ENCODE measurements at places on chromosomes 1 and 21.

DNA sequence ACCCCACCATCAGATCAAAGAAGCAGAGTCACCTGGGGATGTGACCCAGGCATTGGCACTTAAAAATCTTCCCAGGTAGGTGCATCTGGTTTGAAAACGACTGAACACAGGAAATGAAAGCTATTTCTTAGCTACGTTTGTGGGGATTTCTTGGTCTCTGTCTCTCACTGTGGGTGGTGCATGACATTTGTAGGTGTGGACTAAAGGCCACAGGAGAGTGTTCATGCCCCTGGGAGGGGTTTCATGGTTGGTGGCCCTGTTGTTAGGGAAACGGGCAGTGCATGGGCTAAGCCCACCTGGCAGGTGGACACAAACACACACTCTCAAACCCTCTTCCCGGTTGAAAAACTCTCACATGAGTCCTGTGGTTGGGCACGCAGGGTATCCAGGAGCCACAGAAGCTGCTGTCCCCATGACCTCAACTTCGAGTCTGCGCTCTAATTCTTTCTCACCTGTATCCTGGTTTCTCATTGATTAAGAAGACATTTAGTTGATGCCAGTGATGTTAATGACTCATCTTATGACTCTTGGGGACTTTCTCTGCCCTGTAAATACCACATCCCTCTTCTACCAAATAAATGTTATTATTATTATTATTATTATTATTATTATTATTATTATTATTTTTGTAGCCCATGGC lies 119.4 kb downstream of the MRPS6 start:
- DNase-seq = no peak

DNA sequence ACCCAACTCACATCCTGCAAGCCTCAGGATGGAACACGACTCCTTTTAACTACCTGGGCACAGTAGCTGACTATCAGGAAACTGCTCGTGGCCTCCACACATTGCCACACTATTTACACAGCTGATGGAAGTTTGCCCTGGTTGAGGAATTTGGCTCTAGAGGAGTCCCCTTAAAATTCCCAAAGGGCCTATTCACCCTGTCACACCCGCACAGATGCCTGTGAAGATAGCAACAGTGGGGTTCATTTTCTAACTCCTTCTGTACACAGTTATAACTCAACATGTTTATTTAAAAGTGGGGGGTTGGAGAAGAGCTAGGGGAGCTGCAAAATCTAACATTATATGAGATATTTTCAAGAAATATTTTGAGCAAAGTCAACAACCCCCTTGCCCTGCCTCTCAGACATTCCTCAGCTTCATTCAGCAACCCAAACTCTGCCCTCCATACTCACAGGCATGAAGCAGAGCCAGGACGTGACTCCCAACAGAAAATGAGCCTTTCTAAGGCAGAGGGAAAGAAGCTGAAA lies 35.8 kb upstream of the CCN1 start:
- no peak for DNase-seq

GRCh38 chr1:96510911-96511310 lies 210.7 kb upstream of the PTBP2 start:
- no peak for DNase-seq

- no peak for DNase-seq
Observed at GRCh38 chr21:35911412-35912191, 148.7 kb downstream of the SETD4 start.

DNA sequence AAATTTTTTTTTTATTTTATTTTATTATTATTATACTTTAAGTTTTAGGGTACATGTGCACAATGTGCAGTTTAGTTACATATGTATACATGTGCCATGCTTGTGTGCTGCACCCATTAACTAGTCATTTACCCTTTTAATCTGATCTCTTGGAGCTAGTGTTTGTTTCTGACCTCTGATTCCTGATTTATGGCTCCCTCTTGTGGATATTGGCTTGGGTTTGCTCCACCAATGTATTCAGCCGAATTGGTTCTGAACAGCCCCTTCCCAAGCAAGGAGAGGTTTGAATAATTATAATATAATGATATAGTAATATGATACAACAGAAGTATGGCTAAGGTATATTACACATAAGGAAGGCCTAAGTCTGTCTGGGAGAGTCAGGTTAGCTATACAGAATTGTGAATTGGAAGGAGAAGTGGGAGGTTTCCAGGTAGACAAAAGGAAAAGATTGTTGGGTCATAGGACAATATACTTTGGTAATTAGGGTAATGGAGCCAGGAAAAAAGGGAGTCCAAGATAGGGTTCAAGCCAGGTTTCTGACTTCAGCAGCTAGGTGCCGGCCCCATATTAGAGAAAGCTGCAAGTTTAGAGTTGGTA lies 53.1 kb upstream of the HMCN1 start:
- DNase-seq = no peak

DNA sequence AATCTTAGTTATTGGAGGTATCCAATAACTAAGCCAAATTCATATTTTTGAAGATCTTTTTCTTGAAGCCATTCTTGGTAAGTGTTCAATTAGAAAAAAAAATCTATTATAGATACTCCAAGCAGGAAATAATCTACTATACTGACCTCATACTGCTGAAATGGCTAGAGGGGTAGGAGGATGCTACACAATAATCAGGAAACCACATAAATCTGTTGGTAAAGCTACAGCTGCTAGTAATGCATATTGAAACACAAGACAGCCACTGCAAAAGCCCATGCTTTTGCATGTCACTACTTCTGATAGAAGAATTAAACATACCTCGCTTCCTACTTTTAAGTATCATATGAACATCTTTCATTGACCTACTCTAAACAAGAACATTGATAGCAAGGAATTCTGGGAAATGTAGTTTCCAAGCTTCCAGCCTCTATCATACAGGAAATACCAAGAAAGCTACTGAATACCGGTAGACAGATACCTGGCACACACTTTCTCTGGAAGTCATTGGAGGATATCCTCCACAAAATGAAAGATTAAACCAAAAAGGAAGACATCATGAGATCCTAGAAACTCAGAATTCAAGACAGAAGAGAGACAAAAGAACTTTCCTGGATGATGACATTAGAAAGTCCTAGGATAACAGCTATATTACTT lies 103.0 kb upstream of the VAV3 start:
- DNase-seq = no peak

DNA sequence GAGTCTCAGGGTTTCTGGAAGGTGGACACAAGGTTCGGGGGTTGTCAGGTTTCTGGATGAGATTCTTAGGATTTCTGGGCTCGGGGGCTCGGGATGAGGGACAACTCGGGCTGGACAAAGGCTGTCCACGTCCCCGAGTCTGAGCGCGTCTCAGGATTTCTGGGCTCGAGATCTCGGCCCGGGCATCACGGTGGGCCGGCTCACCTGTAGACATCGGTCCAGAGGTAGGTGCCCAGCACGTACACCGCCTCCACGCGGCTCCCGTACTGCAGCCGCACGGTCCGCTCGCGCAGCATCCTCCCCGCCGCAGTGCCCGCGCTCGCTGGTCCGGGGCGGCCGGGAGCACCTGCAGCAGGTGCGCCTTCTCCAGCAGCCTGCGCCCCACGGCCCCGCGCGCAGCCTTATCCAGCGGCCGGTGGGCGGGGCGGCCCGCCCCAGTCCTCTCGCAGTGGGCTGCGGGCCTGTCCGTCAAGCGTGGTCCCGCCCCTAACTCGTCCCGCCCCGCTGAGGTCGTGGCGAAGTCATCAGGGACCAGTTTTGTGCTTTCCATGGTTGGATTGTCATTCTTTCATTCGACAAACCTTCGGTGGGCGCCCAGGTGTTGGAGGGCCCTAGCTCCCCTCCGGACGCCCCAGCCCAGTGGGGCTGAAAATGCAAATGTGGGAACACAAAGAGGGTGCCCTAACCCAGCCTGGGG lies at the start of gene PADI2:
TSS of gene PADI2 (minus strand) at position 376 of the 697 bp plus-strand sequence. CDS start at position 296, 80 bp downstream.
- DNase-seq = peak; percentile 85

GRCh38 chr21:37994211-37994610 lies 78.0 kb upstream of the KCNJ6 start:
- DNase-seq = no peak

DNA sequence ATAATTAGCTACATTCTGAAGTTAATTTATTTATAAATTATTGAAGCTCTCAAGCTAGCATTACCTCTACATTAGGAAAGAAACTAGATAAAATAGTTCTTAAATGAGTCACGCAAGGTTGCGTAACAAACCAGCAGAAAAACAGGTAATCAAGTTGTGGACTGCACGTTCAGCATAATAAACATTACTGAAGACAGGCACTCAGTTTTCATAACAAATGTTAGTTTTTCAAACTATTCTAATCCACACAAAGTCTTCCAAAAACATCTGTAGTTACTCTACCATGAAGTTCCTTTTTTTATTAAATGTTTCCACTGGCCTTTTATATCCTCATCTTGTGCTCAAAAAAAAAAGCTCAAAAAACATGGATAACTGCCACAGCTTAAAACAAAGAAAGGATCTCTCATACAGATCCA lies 1.3 kb downstream of the TOR1AIP2 start:
- DNase-seq = no peak

DNA sequence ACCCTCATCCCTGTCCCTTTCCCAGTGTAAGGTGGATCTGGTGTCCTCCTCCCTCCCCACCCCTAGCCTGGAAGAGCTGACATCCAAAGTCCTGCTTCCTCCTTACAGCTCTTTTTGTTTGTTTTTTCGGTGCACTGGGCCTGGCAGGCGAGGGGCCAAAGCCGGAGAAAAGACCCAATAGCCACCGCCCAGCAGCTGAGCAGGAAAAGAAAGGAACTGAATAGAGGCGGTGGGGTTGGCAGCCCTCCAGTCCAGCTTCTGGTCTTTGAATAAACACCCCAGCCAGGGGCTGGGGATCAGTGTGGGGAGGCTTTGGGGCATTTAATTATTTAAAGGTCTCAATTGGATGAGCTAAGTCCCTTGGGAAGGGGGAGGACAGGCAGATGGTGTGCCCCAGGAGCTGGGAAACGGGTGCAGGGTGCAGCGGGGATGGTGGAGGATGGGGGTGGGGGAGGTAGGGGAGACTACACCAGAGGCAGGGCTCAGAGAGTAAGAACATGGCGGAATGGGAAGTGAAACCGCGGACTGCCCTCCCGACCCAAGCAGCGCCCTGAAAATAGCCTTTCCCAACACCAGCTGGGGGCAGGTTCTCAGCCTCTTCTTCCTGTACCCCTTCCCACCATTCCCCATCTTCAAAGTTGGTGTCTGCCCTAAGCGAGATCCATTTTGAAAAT lies 20.2 kb downstream of the BTG2 start:
- peak; percentile 87 for DNase-seq

DNA sequence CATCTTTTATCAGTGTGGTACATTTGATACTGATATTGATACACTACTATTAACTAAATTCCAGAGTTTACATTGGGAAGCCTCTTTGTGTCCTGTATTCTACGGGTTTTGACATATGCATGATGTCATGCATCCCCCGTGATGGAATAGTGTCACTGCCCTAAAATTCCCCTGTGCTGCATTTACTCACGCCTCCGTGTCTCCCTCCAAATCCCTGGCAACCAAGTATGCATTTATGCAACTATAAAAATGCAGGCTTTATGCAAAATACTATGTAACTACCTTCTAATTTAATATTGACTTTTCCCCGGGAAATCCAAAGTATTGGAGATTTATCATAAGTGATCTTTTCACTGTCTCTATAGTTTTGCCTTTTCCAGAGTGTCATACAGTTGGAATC lies 453.7 kb upstream of the RUNX1 start:
- no peak for DNase-seq

- no peak for DNase-seq
Observed at GRCh38 chr1:1292851-1293250, 12.6 kb downstream of the SCNN1D start.

- no peak for DNase-seq
Observed at GRCh38 chr1:19765623-19766022, 34.1 kb downstream of the TMCO4 start.

DNA sequence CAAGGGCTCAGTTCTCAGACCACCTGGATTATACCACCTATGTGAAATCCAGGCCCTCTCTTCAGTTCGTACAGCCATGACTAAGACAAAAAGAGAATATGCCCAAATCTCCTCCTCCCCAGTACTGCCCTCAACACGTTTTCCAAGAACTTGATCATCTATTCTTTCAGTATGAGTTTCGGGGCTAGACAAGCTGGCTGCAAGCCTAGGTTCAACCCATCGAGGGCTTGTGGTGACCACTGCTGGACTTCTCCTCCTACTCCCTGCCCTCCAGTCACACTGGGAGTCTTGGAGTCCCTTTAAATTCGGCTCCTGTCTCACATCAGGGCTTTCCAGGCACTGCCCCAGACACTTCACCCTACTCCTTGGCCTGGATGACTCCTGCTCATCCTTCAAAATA lies 352.3 kb downstream of the KCNH1 start:
- no peak for DNase-seq

- no peak for DNase-seq
Observed at GRCh38 chr21:41750051-41750450, 16.8 kb downstream of the RIPK4 start.
